ENCODE measurements at places on chromosomes 2 and 18.

GRCh38 chr18:59867337-59868104, 32.3 kb upstream of the PMAIP1 start:
- no peak for DNase-seq

- no peak for DNase-seq
Measured at GRCh38 chr2:28906376-28906775, 11.9 kb downstream of the WDR43 start.

DNA sequence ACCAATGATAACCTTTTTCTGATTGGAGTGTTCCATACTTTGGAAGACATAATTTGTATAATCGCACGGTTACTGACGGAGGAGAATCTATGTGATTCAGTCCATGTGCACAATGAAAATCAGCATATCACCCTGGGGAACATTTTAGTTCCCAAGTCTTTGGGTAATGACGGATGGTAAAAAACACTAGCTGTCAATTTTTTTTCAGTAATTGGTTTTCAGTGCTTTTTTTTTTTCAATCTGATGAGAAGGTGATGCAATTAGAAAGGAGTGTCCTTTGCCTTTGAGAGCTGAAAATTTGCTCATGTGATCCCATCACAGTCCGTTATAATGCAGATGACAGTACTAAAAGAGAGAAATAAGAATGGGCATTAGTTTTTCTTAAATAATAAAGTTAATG, 51.9 kb upstream of the THOC1 start:
- no peak for DNase-seq

DNA sequence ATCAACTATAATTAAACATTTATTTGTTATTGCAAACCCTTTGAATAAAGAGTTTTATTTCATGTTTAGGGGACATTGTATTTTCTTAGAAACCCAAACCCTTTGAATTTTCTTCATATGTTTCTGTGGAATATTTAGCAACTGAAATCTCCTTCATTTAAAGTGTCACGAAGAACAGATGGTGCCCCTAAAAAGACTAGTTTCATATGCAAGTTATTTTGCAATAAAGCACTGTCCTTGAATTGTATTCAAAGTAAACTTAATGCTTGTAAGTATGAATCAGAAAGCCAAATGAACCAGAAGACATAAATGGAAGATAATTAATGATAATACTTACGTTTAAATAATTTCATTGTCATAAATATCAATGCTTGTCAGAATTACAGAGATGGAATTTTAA, 151.9 kb upstream of the CWC22 start:
- no peak for DNase-seq

DNA sequence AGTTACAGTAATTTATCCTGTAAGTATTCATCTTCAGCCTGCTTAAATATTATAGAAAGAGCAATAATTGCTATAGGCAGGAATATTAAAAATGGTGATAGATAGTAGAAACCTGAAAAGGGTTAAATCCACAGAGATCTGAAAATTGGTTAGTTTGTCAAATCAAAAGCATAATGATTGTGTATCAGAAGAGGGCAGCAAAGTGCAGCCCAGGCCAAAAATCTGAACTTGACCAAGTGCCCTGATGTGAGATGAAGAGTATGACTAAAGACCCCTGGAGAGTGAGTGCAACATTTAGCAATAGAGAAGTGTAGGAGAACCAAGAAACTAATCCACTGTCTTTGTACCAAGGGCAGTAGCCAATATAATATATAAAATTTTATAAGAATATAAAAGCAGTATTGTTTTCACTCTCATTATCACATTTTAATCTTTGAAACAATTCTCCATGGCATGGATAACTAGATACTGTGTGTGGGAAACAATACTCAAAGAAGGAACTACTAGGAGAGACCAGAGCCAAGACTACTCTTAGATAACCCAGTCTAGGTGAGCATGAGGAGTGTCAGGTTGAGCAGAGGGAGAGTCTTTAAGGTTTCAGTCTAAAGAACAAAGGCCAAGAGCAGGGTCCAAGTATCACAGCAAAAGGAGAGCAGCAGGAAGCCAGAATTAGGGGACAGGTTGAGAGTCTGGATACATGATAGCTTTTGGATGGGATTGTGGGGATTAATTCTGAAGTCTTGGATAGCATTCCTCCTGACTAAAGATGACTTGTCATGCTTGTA, 148.7 kb downstream of the CALCRL start:
- no peak for DNase-seq

DNA sequence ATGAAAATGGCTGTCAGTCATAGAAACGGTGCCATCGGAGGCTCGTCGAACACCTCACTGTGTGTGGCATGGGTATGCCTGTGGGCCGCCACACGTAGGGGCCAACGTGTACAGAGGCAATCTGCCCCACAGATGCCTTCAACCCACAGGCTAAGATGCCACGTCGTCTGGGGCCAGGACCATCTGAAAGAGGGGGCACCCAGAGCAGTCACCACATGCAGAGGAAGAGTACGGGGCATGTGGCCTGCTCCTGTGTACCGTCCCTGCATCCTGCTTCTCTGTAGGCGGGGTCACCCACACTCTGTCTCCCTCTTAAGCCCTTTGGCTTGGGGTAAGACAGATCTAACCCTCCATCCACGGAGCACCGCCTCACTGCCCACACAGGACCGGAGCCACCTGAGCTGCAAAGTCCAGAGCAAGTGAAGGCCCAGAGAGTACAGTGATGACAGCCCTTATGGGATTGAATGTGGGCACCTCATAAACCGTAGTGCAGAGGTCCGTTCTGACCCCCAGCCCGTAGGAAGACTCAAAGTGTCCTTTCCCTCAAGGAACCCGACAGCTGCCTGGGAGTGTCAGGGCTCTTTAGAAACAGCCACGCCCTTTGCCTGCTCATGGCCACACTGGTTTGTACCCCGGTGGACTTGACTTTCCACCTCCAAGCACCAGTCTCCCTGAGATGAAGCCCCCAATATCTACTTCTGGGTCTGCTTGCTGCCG, 66.2 kb downstream of the TWIST2 start:
- DNase-seq, result no peak

DNA sequence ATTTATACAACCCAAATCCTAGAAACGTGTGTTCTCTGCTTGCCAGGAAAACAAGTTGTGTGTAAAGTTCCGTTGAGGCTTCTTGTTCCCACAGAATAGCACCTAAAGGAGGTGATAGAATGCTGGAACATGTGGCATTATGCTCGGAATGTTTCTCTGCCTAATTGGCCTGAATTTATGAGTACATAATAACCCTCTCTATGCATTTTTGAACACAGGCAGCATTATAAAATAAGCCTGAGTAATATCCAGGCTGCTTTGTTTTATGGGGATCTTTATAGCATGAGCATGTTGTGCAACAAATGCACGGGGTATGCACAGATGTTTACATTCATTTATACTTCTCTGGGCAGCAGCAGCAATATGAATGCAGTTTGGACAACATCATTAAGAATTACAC, 385.7 kb downstream of the MBD2 start:
- DNase-seq, result no peak

DNA sequence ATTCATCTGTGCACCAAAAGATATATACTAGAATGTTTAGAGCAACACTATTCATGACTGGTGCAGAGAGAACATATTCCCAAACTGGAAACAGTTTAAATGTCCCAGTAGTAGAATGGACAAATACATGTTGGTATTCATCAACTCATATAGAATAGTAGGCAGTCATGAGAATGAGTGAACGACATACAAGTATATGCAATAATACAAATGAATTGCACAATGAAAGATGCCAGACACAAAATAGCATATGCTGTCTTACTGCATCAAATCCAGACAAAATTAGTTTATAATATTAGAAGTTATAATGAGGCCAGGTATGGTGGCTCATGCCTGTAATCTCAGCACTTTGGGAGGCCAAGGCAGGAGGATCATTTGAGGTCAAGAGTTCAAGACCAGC, 8.3 kb upstream of the PRKAG3 start:
- DNase-seq, result no peak

DNA sequence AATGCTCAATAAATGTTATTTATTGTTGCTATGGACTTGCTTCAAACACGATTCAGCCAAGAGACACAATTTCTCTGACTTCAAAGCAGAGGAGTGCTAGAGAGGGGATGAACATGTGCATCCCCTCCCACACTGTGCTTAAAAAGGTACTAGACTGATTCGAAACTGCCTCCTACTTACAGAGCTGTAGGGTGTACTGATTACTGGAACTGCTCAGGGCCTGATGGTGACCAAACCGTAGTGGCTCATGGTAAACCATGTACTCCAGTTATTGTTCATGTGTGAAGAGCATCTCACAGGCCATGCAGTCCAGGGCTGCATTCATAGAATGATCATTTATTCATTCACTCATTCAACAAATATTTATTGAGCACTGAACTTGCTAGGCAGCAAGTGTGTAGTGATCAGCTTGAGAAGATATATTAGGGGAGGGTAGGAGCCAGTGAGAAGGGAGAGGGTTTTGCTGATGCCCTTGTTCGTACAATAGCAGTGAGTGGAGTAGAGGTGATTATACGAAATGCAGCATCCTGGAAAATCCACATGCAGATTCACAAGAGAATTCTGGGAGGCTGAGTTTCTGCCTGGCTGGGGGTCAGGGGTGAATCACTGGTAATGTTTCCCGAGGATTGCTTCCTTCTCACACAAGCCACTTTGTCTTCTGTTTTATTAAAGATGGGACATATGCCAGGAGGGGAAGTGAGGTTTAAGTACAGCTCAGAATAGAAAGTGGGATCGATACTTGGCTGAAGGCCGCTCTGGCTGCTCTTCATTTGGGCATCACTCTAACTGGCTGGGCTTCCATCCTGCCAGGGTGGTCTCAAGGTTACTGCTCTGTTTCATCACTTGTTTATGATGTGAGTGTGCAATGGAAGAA, 245.4 kb downstream of the RAD51AP2 start:
- DNase-seq, result no peak

GRCh38 chr2:24011250-24012104, 1.6 kb downstream of the MFSD2B start:
- no peak for DNase-seq

- no peak for DNase-seq
Measured at GRCh38 chr2:8319219-8319618, 362.6 kb upstream of the ID2 start.

DNA sequence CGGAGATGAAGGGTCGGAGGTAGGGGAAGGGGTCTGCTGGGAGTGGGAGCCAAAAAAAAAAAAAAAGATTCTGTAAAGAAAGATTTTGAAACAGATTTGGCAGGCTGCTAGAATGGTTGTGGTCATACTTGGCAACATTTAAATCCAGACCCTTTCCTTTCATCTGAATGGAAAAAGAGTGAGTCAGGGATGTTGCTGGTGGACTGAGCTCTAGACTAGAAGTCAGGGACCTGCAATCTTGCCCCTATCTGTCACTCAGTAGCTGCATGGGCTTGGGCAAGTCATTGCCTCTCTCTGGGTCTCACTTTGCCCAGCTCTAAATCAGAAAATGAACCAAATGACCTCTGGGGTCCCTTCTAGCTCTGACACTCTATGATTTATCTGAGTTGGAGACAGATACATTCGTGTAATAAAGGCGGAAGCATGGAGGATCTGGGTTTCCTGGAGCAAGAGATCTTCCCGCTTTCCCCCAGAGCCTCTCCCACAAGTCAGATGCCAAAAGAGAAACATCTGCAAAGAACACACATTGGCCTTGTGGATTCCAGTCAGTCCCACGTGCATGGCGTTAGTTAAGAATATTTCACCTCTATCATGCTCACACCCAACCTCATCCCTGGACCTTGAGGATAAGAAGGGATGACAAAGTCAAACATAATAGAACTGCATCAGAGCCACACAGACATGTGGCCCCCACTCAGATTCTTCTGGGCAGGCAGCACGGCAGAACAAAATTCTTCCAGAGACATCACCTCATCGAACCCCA, 58.5 kb downstream of the ADD2 start:
- DNase-seq, result no peak

- DNase-seq, result no peak
Measured at GRCh38 chr2:189327879-189328847, 113.1 kb upstream of the WDR75 start.
